Smooth muscle cell of the coronary artery (primary cell): ENCODE measurements at places on chromosomes 4 and X. TPM values are rescaled to one million over a fixed set of nuclear protein-coding genes. Genes with fewer than 3 reads are reported as not detected.

Gene MTNR1A
- not detected in 2 replicates for total RNA-seq

Gene TDO2
- total RNA-seq = 0.82 TPM in 1 of 2 replicates, not detected in the other

Gene SGCB
- 22.1 and 31.1 TPM in 2 replicates for total RNA-seq

Gene GUCY1A1
- 0.08 and 1.5 TPM in 2 replicates for total RNA-seq

Gene PFKFB1
- 0.08 TPM in 1 of 2 replicates, not detected in the other for total RNA-seq

Gene INPP4B
- total RNA-seq = 8.3 and 20.2 TPM in 2 replicates

Gene AVPR2
- total RNA-seq = 0.12 TPM in 1 of 2 replicates, not detected in the other

Gene GPRASP1
- total RNA-seq = 1.5 and 6.2 TPM in 2 replicates
